A673 (cell line): ENCODE measurements at places on chromosomes 3 and 15. TPM values are rescaled to one million over a fixed set of nuclear protein-coding genes. Genes with fewer than 3 reads are reported as not detected.

DNA sequence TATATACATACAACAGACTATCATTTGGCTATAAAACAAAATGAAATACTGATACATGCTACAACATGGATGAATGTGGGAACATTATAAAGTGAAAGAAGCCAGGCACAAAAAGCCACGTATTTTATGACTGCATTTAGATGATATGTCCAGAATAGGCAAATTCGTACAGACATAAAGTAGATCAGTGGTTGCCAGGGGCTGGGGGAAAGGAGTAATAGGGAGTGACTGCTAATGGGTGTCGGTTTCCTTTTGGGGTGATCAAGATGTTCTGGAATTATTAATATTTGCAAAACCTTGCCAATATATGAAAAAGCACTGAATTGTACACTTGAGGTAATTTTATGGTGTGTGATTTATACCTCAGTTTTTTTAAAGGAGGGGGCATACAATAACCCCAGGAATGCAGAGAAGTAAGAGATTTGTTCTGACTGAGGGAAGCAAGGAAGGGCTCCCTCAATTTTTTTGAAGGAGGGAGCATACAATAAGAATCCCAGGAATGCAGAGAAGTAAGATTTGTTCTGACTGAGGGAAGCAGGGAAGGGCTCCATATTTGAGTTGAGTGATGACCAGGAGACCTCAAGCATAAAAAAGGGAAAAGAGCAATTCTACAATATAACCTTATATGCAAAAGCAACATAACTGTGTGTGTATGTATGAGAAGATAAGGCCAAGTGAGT lies 6.2 kb downstream of the PSMD6 start:
- no peak overlapping the region for H3K27ac ChIP-seq
- H3K27me3 ChIP-seq, result no peaks in the 10 kb centered on the region
- H3K36me3 ChIP-seq, result peaks cover 60% of the 10 kb centered on the region

- H3K4me3 ChIP-seq, result no peak overlapping the region
- H3K4me1 ChIP-seq, result no peaks in the 10 kb centered on the region
- H3K36me3 ChIP-seq, result no peaks in the 10 kb centered on the region
- H3K27ac ChIP-seq, result no peak overlapping the region
- H3K27me3 ChIP-seq, result no peaks in the 10 kb centered on the region
- DNase-seq, result peak; percentile 37
These were observed 63.1 kb upstream of the UBE3A start for GRCh38 chr15:25501828-25502446.

DNA sequence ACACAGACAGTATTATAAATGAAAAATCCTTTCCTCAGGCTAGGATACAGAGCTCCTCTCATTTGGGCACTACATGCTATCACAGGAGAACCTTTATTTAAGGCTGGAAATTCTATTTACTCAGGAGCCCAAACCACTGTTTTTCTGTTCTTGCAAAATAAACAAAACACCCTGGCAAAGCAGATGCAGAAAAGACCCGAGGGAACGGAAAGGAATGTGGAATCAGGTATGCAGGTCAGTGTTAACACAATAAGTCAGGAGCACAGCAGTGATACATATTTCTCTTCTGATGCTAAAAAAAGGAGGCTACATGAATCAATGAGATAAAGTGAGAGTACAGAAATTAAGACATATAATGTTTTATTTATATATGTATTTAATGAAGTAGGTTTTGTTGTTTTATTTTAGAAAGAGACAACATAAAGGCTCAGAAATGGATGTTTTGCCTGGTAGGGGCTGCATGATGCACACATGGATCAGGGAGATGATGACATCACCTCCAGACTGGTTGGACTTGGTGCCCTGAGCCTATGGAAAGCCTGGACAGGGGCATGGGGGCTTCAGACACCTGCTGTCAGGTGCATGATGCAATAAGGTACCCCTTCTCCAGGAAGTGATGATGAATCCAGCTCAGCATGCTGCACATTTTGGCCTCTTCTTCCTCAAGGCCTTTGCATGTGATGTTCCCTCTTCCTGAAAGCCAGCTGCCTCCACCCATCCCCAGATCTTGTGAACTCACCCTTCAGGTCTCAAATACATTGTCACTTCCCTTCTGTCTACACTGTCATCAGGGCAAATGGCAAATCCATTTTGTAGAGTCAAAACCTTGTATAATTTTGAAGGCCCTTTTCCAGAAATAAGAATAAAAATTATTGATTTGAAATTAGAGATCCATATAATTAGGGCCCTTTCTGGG lies 19.1 kb upstream of the RBP1 start:
- H3K4me3 ChIP-seq, result no peak overlapping the region
- no peak overlapping the region for H3K27ac ChIP-seq
- no peaks in the 10 kb centered on the region for H3K36me3 ChIP-seq
- H3K4me1 ChIP-seq, result no peaks in the 10 kb centered on the region
- no peaks in the 10 kb centered on the region for H3K27me3 ChIP-seq

DNA sequence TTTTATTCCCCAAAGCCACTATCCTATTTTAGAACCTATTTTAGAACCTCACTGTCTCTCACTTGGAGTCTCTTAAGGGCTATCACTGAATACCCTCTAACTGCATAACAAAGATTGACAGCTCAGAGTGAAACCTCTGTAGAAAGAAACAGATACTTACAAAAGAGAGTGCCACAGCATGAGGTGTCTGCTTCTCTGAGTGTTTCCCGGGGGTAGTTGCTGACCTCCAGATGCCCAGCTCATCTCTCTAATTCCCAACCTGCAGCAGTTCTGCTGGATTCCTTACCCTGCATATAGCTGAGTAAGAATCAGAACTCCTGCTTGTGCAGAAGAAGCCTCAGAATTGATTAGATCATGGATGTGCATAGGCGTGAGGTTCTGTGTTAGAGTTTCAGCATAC lies 34.5 kb downstream of the P3H2 start:
- no peaks in the 10 kb centered on the region for H3K36me3 ChIP-seq
- H3K27me3 ChIP-seq, result no peaks in the 10 kb centered on the region
- peaks cover 1% of the 10 kb centered on the region for H3K4me1 ChIP-seq
- H3K4me3 ChIP-seq, result no peak overlapping the region

GRCh38 chr3:55615694-55616295 lies 128.7 kb upstream of the WNT5A start:
- H3K27me3 ChIP-seq, result no peaks in the 10 kb centered on the region
- peaks cover 5% of the 10 kb centered on the region for H3K4me1 ChIP-seq
- no peaks in the 10 kb centered on the region for H3K36me3 ChIP-seq
- H3K4me3 ChIP-seq, result no peak overlapping the region
- no peak overlapping the region for H3K27ac ChIP-seq
- no peak for DNase-seq

GLDN gene
- total RNA-seq, result not detected in 2 replicates

- DNase-seq, result no peak
- no peaks in the 10 kb centered on the region for H3K4me1 ChIP-seq
- H3K27ac ChIP-seq, result no peak overlapping the region
These were observed 7.6 kb downstream of the HSPBAP1 start for GRCh38 chr3:122786066-122786465.

DNA sequence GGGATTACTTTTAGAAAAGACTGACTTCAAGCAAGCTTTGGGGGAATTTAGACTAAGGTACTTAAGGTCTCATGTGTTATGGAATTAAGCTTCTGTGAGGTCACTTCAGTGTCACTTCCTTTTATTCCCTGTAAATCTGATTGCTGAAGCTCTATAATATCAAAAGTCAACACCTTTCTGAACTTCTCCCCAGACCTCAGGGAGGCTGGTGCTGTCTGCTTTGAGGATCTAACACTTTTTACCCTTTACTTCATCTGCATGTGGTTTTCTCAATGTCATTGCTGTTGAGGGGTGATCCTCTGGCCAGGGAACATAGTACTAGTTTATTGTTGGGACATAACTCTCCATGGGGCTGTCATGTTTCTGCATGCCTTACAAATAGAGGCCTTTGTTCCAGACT lies 41.8 kb upstream of the RASGRF1 start:
- no peaks in the 10 kb centered on the region for H3K4me1 ChIP-seq
- no peak overlapping the region for H3K4me3 ChIP-seq
- H3K27ac ChIP-seq, result no peak overlapping the region
- peaks cover 23% of the 10 kb centered on the region for H3K27me3 ChIP-seq

DNA sequence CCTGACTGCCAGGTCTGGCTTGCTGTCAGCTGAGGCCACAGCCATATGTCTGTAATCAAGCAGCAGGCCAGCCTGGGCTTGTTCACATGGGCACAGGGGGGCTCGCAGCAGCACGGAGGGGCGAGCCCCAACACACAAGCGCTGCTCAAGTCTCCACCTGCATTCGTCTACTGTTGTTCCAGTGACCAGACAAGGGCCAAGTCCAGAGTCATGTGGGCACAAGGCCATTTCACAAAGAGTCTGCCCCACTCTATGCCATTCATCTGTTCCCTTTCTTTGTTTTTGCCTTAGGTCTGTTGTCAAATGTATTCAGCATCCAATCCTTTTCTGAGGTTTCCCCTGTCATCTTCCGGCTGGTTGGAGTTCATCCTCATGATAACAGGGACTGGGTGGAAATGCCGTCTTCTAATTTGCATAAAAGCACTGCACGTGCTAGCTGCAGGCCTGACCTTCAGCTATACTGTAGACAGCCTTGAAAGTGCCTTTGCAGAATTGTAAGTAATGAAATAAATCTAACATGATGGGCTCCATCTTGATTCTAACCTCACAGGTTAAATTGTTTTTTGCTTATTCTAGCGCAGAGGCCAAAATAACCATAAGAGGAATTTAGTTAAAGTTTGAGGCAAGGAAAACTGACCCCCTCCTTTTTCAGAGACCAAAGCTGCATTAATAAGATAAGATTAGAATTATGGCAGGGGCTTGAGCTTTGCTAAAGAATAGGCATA lies 28.6 kb upstream of the KBTBD12 start:
- H3K27ac ChIP-seq, result no peak overlapping the region
- no peak for DNase-seq
- no peak overlapping the region for H3K4me3 ChIP-seq

DNA sequence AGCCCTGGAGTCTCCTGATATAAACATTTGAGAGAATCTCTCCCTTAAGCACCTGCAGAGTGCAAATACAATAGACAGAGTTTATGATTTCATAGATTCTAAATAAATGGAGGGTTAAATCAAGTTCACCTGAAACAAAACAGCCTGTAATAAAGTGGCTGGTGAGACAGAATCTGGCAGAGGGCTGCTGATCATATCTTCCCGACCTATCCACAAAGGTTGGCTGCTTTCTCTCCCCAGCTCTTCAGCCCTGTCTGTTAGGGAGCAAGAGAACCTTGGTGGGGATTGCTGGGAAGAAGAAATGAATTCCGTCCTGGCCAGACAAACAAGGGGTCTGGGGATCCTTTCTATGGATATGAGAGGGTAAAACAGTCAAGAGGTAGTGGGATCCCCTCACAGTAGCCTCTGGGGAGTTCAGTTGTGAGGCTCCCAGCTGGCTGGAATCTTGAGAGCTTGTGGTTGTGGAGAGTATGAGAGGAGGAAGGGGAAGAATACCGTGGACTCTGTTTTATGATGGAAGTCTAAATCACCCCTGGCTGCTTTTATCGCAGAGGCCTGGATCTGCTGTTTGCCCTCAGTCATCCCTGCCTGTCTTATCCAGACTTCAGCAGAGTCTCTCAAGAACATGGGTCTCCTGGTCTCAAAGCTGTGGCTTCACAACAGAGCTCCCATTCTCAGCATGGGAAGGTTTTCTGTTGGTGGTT lies 451.3 kb downstream of the NTRK3 start:
- no peak for DNase-seq
- no peak overlapping the region for H3K4me3 ChIP-seq
- H3K27me3 ChIP-seq, result no peaks in the 10 kb centered on the region
- H3K36me3 ChIP-seq, result no peaks in the 10 kb centered on the region
- H3K4me1 ChIP-seq, result no peaks in the 10 kb centered on the region
- H3K27ac ChIP-seq, result no peak overlapping the region

DNA sequence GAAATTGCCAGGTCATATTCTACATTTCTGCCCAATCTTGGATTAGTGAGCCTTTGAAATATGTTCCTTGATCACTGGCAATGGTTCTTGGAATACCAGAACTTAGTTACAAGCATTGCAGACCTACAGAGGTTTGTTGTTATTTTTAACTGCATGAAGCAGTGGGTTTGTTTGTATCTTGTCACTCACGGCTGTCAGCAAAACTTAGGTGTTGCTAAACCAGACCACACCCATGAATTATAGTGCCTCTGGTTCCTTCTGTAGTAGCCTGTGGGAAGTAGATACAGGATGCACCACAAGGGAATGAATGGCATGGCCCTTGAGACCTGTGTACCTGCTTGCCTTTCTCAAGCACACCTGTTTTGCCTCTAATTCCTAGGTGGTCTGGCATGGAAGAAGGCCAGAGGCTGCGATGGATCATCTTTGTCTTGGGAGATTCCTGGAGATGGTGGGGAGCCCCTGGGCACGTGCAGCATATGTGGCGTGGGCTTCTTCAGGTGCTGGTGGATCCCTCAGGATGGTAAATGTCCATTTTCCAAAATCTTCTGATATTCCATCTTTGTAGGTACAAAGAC lies 138.8 kb downstream of the SNRPN start:
- no peak for DNase-seq
- peaks cover 22% of the 10 kb centered on the region for H3K36me3 ChIP-seq
- H3K27me3 ChIP-seq, result no peaks in the 10 kb centered on the region
- no peak overlapping the region for H3K4me3 ChIP-seq
- no peak overlapping the region for H3K27ac ChIP-seq

C2CD4B gene
- total RNA-seq, result 0.54 and 0.70 TPM in 2 replicates

DNA sequence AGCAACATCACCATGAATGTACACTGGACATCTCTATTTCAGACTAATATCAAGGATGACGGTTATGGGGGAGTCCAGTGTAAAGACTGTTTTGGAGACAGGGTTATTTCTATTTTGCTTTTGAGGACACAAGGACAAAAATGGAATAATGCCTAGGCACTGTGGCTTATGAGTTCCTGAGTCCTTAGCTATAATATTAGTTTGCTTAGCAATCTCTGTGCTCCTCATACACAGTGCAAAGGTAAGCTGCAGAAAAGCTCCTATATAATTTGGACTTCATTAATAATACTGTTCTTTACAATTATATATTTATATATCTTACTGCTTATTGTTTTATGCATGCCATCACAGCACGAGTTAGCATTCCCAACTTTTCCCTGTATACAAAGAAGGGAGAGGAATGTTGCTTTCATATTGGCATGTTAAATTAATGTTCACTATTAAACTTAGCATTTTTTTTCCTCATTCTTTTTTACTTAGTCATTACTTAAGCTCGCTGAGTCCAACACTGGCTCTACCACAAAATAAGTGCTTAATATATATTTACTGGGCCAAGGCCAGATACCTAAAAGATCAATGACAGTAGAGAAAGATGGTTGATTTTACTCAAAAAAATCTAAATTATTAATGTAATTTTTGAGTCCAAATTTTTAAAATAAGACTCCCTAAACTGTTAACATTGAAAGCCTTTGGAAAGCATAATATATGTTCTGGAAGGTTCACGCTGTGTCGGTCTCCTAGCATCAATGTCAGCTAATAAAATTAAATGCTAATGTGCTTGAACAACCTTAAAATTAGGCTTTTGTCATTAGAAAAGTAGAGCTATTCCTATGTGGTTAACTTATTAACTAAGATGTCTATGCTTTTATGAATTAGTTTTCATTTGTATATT lies 13.8 kb downstream of the THBS1 start:
- no peaks in the 10 kb centered on the region for H3K27me3 ChIP-seq
- H3K4me1 ChIP-seq, result no peaks in the 10 kb centered on the region
- no peak overlapping the region for H3K4me3 ChIP-seq
- H3K36me3 ChIP-seq, result no peaks in the 10 kb centered on the region

GOLGA6B gene
- 0.20 TPM in 1 of 2 replicates, not detected in the other for total RNA-seq
